Endodermal cell (in vitro differentiated cells): ENCODE measurements at places on chromosomes 16 and 17. TPM values are rescaled to one million over a fixed set of nuclear protein-coding genes. Genes with fewer than 3 reads are reported as not detected.

DNA sequence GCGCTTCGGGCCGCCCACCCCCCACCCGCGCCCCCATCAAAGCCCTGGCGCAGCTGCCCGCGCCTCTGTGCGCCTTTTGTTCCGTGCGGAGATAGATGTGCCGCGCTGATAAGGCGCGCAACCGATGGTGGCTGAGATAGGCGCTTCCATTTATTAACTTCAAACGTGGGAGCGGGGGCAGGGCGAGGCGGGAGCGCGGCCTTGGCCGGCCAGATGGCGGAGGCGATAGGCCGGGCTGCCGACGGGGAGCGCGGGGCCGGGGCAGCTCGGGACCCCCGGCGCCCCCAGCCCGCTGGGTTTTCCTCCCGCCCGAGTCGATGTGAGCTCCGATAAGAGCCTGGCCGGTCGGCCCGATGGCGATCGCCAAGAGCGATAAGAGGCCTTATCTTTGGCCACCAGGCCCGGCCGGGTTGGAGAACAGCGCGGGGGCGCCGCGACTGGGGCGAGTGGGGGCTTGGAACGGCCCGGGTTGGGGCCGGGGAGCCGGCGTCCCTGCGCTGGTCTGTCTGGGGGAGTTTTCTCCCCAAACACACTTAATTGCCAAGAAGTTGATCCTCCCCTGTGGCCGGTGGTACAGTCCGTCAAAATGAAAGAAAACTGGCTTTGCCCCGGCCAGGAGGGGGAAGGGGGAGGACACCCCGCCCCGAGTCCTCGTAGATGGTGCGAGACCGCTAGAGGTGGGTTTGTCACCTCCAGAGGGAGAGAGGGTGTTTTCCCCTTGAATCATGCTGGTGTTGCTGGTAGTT, 2.7 kb downstream of the ZFPM1 start:
- no peak overlapping the region for H3K27ac ChIP-seq
- H3K4me3 ChIP-seq: peak overlapping the region; percentile 66
- H3K27me3 ChIP-seq: peaks cover 14% of the 10 kb centered on the region
- DNase-seq: peak; percentile 82

- H3K4me3 ChIP-seq: no peak overlapping the region
- DNase-seq: no peak
- H3K4me1 ChIP-seq: peaks cover 5% of the 10 kb centered on the region
- peaks cover 17% of the 10 kb centered on the region for H3K36me3 ChIP-seq
- no peak overlapping the region for H3K27ac ChIP-seq
- no peaks in the 10 kb centered on the region for H3K27me3 ChIP-seq
Measured at GRCh38 chr16:81477697-81478693, 33.4 kb downstream of the CMIP start.

DNA sequence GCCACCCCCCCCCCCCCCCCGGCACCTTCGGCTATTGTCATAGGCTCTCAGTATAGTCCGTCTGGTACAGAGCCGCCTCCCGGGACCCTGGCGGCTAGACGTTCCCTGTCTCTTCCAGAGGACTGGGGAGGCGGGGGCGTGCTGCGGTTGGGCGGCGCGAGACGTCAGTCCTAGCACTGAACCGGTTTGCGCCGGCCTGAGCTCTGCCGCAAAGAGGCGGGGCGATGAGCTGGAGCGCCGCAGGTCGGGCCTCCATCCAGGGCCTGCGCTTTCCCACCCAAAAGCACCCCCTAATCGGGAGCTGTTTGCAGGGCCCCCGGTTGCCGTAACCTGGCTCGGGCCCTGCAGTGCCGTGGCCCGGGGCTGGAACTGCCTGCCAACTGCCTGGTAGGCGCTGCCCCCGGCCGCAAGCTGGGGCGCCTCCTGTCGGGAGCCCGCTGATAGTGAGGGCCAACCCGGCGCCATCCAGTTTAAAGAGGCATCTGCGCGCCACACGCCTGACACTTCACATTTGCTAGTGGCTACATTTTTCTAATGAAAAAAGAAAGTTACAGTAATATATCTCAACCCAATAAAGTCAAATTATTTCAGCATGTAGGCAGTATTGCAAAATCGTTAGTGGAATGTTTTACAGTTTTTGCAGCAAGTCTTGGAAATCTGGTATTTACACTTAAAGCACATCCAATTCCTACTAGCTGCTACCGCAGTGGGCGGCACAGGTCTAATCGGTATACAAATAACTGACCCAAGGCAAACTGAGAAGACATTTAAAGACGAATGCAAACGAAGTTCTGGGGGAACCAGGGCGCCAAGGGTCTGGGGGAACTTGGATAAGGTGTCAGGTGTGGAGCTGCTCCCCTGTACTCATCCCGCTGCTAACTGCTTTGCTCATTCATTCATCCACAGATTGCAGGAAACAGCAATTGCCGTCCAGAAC, 753 bp upstream of the USP22 start:
- DNase-seq: peak; percentile 79
- H3K4me1 ChIP-seq: peaks cover 11% of the 10 kb centered on the region
- H3K36me3 ChIP-seq: peaks cover 11% of the 10 kb centered on the region
- H3K27me3 ChIP-seq: no peaks in the 10 kb centered on the region

The EFNB3 gene
- 14.1 and 15.0 TPM in 2 replicates for total RNA-seq

DNA sequence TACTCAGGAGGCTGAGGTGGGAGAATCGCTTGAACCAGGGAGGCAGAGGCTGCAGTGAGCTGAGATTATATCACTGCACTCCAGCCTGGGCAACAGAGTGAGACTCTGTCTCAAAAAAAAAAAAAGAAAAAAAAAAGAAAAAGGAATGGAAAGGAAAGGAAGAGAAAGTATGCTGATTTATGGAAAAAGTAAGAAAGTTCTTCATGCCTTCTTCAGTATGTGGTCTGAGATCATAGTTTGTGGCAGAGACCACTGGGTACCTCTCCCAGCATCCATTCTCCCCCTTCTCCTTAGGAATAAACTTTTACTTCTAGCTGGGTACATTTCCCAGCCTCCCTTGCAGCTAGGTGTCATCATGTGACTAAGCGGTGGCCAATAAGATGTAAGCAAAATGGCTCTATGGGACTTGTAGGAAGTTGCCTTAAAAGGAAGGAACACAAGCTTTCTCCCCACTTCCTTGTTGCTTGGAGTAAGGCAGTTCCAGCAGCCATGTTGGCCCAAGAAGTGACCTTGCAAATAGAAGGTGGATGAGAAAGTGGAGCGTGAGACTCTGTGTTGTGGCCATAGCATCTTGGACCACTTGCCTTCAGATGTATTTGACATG, 26.1 kb upstream of the XPO6 start:
- H3K27me3 ChIP-seq: no peaks in the 10 kb centered on the region
- no peak overlapping the region for H3K27ac ChIP-seq
- no peaks in the 10 kb centered on the region for H3K4me1 ChIP-seq
- no peak overlapping the region for H3K4me3 ChIP-seq
- DNase-seq: no peak

DNA sequence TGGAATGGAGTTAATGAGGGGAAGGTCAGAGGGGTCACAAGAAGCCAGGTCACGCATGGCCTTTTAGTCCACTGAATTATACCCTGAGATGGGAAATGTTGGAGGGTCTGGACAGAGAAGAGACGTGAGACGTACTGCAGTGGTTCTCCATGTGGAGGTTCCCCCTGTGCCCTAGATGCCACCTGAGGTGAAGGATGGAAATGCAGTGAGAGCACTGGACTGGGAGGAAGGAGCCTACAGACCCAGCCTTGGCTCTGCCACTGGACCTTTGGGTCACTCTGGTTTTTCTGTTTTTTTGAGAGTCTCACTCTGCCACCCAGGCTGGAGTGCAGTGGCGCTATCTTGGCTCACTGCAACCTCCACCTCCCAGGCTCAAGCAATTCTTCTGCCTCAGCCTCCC, 1.8 kb upstream of the PLSCR3 start:
- no peak overlapping the region for H3K4me3 ChIP-seq
- H3K36me3 ChIP-seq: peaks cover 12% of the 10 kb centered on the region
- H3K27me3 ChIP-seq: no peaks in the 10 kb centered on the region

DNA sequence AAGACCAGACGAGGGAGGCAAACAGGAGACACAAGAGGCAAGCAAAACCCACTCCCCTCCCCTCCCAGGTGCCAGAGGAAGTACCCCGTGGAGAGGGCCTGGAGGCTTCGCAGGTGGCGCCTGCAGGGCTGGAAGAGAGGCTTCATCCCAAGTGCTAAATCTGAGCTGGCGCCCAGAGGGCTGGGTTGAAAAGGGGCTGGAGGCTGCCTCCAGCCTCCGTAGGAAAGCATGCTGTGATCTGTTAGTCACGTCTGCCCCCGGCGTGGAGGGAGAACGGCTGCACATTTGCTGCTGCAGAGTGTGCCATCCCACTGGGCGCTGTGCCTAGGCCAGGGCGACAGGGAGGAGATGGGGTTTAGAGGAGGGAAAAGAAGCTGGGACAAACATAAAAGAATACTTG, 16.9 kb downstream of the RPH3AL start:
- H3K4me1 ChIP-seq: no peaks in the 10 kb centered on the region
- peak; percentile 91 for DNase-seq
- H3K27ac ChIP-seq: no peak overlapping the region
- no peaks in the 10 kb centered on the region for H3K27me3 ChIP-seq
- H3K36me3 ChIP-seq: no peaks in the 10 kb centered on the region

The CD7 gene
- total RNA-seq: 0.59 to 2.4 TPM (median 0.80 TPM) in 3 replicates

DNA sequence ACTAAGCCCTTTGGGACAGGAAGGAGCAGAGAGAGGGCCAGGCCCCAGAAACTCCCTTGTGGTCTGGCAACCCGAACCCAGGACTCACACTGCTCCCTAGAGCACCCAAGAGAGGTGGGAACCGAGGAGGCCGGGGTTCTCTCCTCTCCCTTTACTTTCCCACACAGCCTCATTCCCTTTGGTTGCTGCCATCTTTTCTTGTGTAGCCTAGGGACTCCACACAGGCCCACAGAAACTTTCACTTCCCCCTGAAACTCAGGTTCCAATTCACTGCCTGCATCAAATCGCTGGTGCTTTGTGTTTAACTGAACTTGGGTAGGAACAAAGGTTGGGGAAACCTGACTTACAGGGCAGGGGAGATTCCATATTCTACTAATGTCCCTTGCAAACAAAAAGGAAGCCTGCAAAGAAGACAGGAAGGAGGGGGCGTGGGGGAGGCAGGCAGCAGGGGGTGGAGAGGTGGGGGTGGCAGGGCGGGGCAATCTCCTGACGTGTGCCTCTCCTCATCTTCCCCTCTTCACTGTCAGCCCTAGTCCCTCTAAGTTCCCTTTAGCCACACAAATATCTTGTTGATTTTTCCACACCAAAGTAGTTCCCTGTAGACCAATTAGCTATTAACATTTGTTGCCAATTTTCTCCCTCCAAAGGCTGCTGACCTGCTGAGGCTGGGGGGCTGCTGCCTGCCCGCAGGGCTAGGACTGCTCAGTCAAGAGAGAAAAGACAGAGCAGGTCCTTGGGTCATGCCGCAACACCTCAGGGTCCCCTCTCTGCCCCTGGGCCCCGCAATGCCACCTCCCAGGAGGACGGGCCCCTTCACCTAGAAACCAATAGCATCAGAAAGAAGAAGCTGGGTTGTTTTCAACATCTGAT, 8.0 kb downstream of the ST3GAL2 start:
- peak; percentile 79 for DNase-seq
- no peaks in the 10 kb centered on the region for H3K27me3 ChIP-seq
- H3K4me1 ChIP-seq: peaks cover 39% of the 10 kb centered on the region
- H3K4me3 ChIP-seq: no peak overlapping the region
- peaks cover 26% of the 10 kb centered on the region for H3K36me3 ChIP-seq

The CX3CL1 gene
- 0.82 to 1.2 TPM (median 1.0 TPM) in 3 replicates for total RNA-seq

The PYDC1 gene
- total RNA-seq: 0.84 TPM in 1 of 3 replicates, not detected in the others

GRCh38 chr16:48052731-48053417, 102.9 kb downstream of the ABCC12 start:
- peaks cover 36% of the 10 kb centered on the region for H3K4me1 ChIP-seq
- DNase-seq: peak; percentile 47
- no peaks in the 10 kb centered on the region for H3K27me3 ChIP-seq
- H3K27ac ChIP-seq: peak overlapping the region; percentile 76
- no peaks in the 10 kb centered on the region for H3K36me3 ChIP-seq

The NOXO1 gene
- total RNA-seq: 0.42 and 1.8 TPM in 2 replicates

DNA sequence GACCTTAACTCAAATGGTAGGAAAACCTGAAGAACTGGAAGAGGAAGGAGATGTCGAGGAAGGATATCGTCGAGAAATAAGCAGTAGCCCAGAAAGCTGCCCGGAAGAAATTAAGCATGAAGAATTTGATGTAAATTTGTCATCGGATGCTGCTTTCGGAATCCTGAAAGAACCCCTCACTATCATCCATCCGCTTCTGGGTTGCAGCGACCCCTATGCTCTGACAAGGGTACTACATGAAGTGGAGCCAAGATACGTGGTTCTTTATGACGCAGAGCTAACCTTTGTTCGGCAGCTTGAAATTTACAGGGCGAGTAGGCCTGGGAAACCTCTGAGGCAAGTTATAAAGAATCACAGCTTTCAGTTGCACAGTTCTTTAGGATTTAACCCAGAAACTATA, 15.5 kb downstream of the ERCC4 start:
- H3K27ac ChIP-seq: no peak overlapping the region
- H3K4me1 ChIP-seq: peaks cover 3% of the 10 kb centered on the region
- DNase-seq: peak; percentile 92
- no peaks in the 10 kb centered on the region for H3K27me3 ChIP-seq
- peaks cover 51% of the 10 kb centered on the region for H3K36me3 ChIP-seq
- no peak overlapping the region for H3K4me3 ChIP-seq

- no peaks in the 10 kb centered on the region for H3K27me3 ChIP-seq
- peak; percentile 79 for DNase-seq
- peaks cover 11% of the 10 kb centered on the region for H3K36me3 ChIP-seq
- H3K4me1 ChIP-seq: peaks cover 25% of the 10 kb centered on the region
- H3K27ac ChIP-seq: no peak overlapping the region
Measured at GRCh38 chr17:17737961-17738894, 57.0 kb downstream of the RAI1 start.

The VAC14 gene
- 44.2 and 47.5 TPM in 2 replicates for total RNA-seq

DNA sequence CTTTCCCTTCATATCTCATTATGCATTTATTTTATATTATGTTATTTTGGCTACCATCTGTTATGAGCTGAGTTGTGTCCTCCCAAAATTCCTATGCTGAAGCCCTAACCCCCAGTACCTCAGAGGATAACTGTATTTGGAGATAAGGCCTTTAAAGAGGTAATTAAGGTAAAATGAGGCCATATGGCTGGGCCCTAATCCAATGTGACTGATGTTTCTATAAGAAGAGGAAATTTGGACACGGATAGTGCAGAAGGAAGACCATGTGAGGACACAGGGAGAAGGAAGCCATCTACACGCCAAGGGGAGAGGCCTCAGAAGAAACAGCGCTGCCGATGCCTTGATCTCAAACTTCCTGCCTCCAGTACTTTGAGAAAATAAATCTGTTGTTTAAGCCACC, 557.7 kb upstream of the CDH5 start:
- no peaks in the 10 kb centered on the region for H3K36me3 ChIP-seq
- H3K4me3 ChIP-seq: no peak overlapping the region
- H3K27ac ChIP-seq: no peak overlapping the region
- no peaks in the 10 kb centered on the region for H3K27me3 ChIP-seq

The LITAFD gene
- total RNA-seq: not detected in 3 replicates

The NDRG4 gene
- total RNA-seq: 78.1 and 95.9 TPM in 2 replicates

GRCh38 chr16:80583466-80583865, 42.7 kb downstream of the DYNLRB2 start:
- H3K4me3 ChIP-seq: no peak overlapping the region
- H3K27me3 ChIP-seq: no peaks in the 10 kb centered on the region
- H3K4me1 ChIP-seq: no peaks in the 10 kb centered on the region
- H3K27ac ChIP-seq: no peak overlapping the region
